Neural progenitor cell (in vitro differentiated cells): ENCODE measurements at places on chromosomes 3 and 15. TPM values are rescaled to one million over a fixed set of nuclear protein-coding genes. Genes with fewer than 3 reads are reported as not detected.

- no peak for DNase-seq
These were observed 96.7 kb downstream of the ADCY5 start for GRCh38 chr3:123352134-123352554.

GRCh38 chr3:32321095-32321790 is 70.4 kb upstream of the CMTM7 start:
- DNase-seq, result peak; percentile 78

- DNase-seq, result no peak
These were observed 391.6 kb upstream of the PROK2 start for GRCh38 chr3:72176537-72177041.

DNA sequence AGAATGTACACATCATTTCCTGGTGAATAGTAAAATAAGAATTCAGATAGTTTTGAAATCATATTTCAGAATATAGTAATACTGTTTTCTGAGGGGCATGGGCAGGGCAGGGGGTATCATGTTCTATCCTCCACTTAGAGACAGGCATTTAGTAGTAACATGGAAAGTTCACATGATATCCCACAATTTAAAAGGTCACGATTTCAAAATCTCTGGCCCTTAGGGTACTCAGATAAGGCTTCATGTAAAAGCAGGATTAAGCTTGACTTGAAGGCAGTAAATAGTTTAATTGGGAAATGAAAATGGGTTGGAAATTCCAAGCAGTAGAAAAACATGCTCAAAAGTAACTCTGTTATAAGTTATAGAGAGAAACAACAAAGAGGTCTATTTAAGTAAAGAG is 353.2 kb upstream of the AGTR1 start:
- no peak for DNase-seq

Gene LPCAT4
- 35.1 and 47.1 TPM in 2 replicates for total RNA-seq

DNA sequence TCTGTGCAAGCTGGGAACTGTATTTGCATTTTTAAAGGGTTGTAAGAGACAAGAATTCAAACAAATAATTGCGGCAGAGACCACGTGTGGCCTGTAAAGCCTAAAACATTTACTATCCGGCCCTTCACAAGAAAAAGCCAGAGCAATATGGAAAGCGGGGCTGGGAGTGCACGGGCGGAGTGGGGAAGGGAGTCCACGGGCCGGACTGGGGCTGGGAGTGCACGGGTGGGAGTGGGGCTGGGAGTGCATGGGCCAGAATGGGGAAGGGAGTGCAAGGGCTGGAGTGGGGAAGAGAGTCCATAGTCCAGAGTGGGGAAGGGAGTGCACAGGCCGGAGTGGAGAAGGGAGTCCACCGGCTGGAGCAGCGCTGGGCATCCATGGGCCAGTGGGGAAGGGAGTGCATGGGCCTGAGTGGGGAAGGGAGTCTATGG is 41.2 kb downstream of the KLF15 start:
- DNase-seq, result no peak

GRCh38 chr3:30496066-30496966 is 110.1 kb upstream of the TGFBR2 start:
- no peak for DNase-seq

Gene CCDC174
- total RNA-seq, result 13.0 and 15.6 TPM in 2 replicates

Gene DPPA2
- total RNA-seq, result 1.2 and 1.8 TPM in 2 replicates

Gene MUC20
- total RNA-seq, result 0.17 TPM in 1 of 2 replicates, not detected in the other

Gene LRRC3B
- 7.2 and 8.2 TPM in 2 replicates for total RNA-seq

Gene GTF2E1
- 42.2 and 78.2 TPM in 2 replicates for total RNA-seq
